Type B pancreatic cell (in vitro differentiated cells): ENCODE measurements at places on chromosomes 3 and 15. TPM values are rescaled to one million over a fixed set of nuclear protein-coding genes. Genes with fewer than 3 reads are reported as not detected.

TMEM89 gene
- not detected in 2 replicates for total RNA-seq

NBEAL2 gene
- 115 and 241 TPM in 2 replicates for total RNA-seq

GOLGA6B gene
- not detected in 2 replicates for total RNA-seq

SLC24A5 gene
- 1.3 TPM in 1 of 2 replicates, not detected in the other for total RNA-seq

DNA sequence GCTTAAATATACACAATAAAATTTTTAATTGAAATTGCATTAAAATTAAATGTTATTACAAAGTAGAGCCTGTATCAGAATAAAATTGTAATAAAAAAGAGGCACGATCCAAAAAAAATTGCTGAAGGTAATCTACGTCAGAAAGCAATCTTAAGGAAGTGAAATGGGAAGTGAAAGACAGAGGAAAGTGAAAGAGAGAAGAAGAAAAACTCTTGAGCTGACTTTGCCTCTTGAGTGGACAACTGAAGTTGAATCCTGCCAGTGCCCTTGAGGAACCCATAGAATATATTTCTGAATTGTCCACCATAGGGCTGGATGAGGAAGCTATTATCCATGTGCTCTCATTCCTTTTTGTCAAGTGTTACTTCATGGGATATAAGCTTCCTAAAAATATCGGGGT is 285.1 kb upstream of the STAC start:
- H3K27ac ChIP-seq, result no peak overlapping the region
- no peaks in the 10 kb centered on the region for H3K36me3 ChIP-seq
- no peak overlapping the region for H3K4me3 ChIP-seq
- peaks cover 4% of the 10 kb centered on the region for H3K27me3 ChIP-seq

GRCh38 chr15:59605994-59606393 is 5.6 kb upstream of the GCNT3 start:
- no peaks in the 10 kb centered on the region for H3K4me1 ChIP-seq
- no peak overlapping the region for H3K4me3 ChIP-seq
- no peak overlapping the region for H3K27ac ChIP-seq
- no peak for DNase-seq
- no peaks in the 10 kb centered on the region for H3K36me3 ChIP-seq

- H3K4me3 ChIP-seq, result no peak overlapping the region
- peaks cover 14% of the 10 kb centered on the region for H3K4me1 ChIP-seq
- no peaks in the 10 kb centered on the region for H3K36me3 ChIP-seq
These were observed 2.2 kb upstream of the INTS14 start for GRCh38 chr15:65612949-65613744.

DNA sequence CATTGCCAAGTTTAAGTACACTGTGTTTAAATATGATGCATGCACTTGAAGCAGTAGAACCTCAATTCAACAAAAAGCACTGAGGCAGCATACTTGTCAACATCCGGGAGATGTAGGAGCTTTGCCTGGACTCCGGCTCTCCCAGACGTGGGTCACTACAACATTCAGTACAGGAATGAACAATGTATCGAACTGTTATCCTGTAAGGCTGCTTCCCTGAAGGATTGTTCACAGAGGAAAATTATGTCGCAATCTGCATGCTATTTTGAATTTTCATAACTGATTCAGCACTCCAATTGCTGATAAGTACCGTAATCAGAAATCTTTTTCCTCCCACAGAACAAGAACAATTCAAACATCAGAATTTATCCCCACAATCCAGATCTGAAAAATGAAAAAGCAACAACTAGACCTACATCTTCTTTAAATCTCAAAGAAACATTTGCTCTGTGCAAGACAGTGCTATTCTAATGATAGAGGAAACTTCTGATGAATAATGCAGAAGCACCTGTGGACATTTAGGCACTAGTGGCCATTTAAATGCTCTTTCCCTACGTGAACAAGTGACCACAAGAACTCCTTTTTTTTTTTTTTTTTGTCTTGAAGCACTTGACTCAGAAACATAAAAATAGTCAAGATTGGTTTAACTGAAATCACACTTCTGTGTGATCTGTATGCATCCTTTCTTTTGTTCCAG is 113.4 kb downstream of the PLCH1 start:
- H3K27ac ChIP-seq, result no peak overlapping the region
- H3K36me3 ChIP-seq, result no peaks in the 10 kb centered on the region
- no peaks in the 10 kb centered on the region for H3K27me3 ChIP-seq

GRCh38 chr15:84883916-84884781 is at the start of gene SLC28A1:
TSS of gene SLC28A1 (plus strand) at chr15:84884662. CDS start at chr15:84887761, 3,099 bp downstream.
- DNase-seq, result no peak
- H3K36me3 ChIP-seq, result no peaks in the 10 kb centered on the region

GRCh38 chr3:72407766-72408165 is 440.5 kb downstream of the SHQ1 start:
- H3K4me3 ChIP-seq, result no peak overlapping the region
- H3K27ac ChIP-seq, result no peak overlapping the region
- DNase-seq, result no peak

DNA sequence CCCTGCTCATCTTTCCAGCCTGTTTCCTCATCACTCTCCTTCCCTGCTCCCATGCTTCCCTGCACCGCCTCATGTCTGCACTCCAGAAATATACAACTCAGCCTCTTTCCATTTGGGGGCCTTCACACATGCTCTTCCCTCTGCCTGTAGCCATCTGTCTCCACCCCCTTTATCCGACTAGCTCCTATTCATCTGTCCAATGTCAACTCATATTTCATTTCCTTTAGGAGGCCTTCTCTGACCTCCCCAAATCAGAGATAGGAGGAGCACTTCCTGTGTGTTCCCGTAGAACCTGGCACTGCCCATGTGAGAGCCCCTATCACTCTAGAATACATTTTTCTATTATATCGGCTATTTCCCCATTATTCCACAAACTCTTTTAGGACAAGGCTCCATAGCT is 10.6 kb downstream of the ATP8B4 start:
- H3K36me3 ChIP-seq, result no peaks in the 10 kb centered on the region
- no peak overlapping the region for H3K4me3 ChIP-seq
- H3K4me1 ChIP-seq, result no peaks in the 10 kb centered on the region
- DNase-seq, result no peak
- H3K27ac ChIP-seq, result no peak overlapping the region

- no peak for DNase-seq
- H3K36me3 ChIP-seq, result peaks cover 9% of the 10 kb centered on the region
- peaks cover 31% of the 10 kb centered on the region for H3K4me1 ChIP-seq
- H3K27me3 ChIP-seq, result no peaks in the 10 kb centered on the region
These were observed 16.5 kb downstream of the SEMA7A start for GRCh38 chr15:74417225-74417624.

DNA sequence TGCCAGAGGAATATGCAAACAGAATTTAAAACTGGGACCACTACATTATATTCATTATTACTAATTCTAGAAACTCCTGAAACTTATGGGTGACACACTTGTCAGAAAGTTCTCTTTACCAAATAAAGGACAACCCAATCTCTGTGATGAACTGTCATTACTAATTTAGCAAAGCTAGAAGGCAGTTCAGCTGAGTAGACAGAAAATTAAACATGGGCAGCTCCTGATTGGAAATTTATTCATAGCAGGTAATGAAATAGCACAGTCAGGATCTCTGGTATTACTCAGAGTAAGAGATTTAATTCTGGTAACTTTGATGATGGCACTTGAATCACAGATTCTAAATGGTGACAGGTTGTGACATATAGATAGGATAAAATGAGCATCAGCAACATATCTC is 123.0 kb downstream of the GBE1 start:
- H3K27me3 ChIP-seq, result no peaks in the 10 kb centered on the region
- H3K4me1 ChIP-seq, result no peaks in the 10 kb centered on the region
- no peaks in the 10 kb centered on the region for H3K36me3 ChIP-seq
- H3K27ac ChIP-seq, result no peak overlapping the region
